NCI-H1417 treated with DMSO at 0.1 percent for 48 hours (cell line): ENCODE measurements at places on chromosomes 12 and 14.

- no peak for DNase-seq
These were observed 805 bp upstream of the CRACR2A start for GRCh38 chr12:3753544-3754284.

- DNase-seq = no peak
These were observed 62.5 kb upstream of the PYGL start for GRCh38 chr14:51006781-51007211.

DNA sequence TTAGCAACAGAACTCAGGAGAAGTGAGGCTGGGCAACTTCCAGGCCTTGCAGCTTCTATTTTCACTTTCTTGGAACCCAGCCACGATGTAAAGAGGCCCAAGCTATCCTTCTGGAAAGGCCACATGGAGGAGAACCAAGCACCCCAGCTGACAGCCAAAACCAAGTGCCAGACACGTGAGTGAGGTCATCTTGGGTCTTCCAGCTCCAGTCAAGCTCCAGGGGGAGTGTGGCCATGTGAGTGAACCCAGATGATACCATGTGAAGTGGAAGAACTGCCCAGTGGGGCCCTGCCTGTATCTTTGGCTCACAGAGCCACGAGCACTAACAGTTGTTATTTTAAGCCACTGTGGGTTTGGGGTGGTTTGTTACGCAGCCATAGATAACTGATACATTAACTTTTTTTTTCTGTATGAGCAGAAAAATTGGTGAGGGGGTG is 126.8 kb upstream of the MAP1LC3B2 start:
- DNase-seq = no peak

DNA sequence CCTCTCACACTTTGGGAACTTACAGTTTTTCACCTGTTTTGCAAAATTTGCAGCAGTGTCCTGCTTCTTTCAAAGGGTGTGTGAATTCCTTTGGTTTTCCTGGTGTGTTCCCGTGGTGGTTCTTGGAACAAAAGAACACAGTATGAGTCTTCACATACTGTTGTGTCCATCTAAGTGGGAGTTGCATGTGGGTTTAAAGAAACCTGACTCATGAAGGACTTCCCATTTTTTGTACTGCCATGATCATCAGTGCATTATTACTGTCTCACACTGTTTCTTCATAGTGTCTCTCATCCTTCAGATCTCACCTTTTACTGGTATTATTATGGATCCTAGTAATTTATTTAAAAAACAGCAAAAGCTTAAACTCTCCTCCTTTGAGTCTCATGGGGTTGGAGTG is 3.8 kb upstream of the GZMH start:
- no peak for DNase-seq

DNA sequence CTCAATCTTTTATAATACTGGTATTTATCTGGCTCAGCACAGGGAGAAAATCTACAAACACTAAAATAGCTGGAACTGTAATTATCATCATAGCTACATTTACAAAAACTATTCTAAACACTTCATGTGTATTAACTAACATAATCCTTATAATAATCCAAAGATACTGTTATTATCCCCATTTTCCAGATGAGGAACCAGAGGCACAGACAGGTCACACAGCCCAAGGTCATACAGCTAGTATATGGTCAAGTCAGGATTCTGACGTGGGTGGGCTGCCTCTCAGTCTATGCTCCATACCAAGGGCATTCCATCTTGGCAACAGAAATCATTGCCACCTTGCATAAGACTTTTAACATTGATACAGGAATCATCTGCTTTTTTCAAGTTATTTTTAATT is 11.4 kb downstream of the FERMT2 start:
- no peak for DNase-seq

- no peak for DNase-seq
These were observed 17.4 kb downstream of the TEAD4 start for GRCh38 chr12:2976581-2976996.

DNA sequence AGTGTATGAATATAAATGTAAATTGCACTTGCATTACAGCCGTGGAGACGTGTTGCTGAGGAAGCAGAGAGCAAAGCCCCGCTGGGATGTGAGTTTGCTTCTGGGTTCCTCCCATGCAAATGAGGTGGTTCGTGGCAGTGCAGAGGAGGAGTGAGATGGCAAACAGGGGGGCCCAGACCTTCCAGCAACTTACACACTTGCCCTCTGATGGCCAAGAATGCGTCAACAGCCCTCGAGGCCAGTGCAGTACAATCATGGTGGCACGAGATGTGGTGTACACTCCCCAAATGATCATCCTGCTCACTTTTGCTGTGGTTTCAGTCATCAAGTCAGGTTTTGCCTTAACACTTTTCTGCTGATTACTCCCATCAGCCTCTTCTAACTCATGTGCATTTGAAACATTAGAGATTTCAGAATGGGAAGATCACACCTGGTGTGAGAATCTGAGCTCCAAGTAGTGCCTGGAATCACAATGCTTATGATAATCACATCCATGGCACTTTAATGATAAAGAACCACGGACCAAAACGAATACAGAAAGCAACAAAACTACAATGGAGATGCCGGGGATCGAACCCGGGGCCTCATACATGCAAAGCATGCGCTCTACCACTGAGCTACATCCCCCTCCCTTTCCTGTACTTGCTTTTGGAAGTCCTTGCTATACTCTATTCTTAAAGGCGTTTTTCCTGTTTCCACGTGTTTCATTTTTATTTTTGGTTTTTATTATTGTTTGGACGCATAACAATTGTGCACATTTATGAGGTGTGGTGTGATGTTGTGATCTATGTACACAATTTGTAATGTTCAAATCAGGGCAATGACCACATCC is 7.0 kb upstream of the UBC start:
- no peak for DNase-seq

DNA sequence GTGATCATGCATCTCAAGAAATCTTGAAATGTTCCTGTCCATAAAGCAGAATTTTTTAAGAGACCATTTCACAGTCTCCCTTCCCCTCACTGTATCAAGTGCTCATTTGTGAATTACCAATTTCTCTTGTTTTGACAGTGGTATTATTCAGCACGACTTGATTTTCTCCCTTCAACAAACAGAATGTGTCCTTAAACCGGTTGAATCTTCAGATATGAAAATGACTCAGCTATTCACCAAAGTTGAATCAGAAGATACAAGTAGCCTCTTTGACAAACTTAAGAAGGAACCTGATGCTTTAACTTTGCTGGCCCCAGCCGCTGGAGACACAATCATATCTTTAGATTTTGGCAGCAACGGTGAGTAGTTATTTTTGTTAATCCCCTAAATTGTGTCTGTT is 25.5 kb upstream of the SNAPC1 start:
- DNase-seq = no peak

- no peak for DNase-seq
These were observed 161.0 kb upstream of the CRY1 start for GRCh38 chr12:107254258-107254856.

GRCh38 chr14:102215071-102215470 is 75.4 kb downstream of the WDR20 start:
- DNase-seq = no peak

- no peak for DNase-seq
These were observed 10.9 kb upstream of the AKAP6 start for GRCh38 chr14:32318087-32318795.

- DNase-seq = no peak
These were observed 71.5 kb downstream of the BRMS1L start for GRCh38 chr14:35897616-35898111.

DNA sequence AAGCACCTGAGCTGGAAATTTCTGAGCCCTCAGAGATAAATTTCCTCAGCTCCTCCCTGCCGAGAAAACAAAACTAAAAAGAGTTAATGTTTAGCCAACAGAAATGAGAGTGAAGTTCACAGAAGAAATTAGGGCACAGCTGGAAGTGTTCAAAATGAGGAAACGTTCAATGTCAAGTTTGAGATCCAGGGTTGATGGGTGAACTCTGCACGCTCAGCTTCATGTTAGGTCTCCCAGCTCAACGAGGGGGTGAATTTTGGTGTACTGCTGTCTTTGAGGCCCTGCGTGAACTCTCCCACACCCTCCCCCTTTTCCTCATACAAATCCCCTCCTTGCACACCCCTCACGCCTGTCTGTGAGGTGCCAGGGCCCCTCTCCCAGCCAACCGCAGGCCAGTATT is 13.3 kb upstream of the OAS3 start:
- no peak for DNase-seq

DNA sequence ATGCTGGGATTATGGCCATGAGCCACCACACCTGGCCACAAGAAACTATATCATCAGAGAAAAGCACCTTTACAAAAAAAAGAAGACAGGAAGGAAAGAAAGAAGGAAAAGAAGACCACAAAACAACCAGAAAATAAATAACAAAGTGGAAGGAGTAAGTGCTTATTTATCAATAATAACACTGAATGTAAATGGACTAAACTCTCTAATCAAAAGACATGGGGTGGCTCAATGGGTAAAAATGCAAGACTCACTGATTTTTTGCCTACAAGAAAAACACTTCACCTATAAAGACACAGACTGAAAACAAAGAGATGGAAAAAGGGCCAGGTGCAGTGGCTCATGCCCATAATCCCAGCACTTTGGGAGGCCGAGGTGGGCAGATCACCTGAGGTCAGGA is 65.7 kb downstream of the MAPKAPK5 start:
- DNase-seq = no peak

- no peak for DNase-seq
These were observed 30.1 kb downstream of the MRPL42 start for GRCh38 chr12:93497456-93497855.

DNA sequence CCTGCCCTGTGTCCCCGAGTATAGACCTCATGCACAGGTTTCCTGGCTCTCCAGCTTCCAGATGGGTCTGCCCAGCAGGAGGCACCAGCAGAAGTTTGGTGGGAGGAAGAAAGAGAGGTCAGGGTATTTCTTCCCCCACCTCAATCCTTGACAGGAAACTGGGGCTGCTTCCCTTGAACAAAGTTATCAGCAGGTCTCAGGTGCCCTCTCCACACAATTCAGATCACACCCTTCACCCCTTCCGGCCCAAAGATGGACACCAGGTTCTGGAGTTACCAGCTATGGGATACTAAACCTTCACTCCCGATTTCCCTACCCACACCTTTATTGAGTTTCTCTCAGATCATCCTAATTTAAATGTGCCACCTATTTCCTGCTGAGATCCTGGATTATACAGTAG is 1.2 kb downstream of the SART3 start:
- no peak for DNase-seq

- DNase-seq = no peak
These were observed 174.3 kb upstream of the PWP1 start for GRCh38 chr12:107511292-107511691.

DNA sequence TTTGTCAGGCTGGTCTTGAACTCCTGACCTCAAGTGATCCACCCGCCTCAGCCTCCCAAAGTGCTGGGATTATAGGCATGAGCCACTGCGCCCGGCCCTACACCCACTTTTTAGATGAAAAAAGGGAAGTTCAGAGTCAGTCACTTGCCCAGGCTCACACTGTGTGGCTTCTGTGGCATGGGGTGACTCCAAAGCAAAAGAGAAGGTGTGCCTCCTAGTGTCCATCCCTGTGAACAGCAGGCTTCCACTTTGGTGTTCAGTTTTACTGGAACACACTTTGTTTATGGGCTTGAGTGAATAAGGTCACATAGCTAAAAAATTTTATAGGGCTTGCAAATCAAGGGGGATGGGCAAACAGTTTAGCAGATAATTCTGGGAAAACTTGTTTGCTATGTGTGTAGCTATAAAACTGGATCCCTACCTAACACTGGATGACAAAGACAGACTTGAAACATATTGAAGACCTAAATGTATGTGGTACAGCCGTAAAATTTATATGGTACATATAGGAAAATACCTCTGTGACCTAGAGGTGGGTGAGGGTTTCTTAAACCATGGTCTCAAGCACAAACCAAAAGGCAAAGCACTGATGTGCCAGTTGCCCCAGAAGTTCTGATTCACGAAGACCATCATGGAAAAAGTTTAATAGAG is 54.9 kb downstream of the EID3 start:
- DNase-seq = no peak
